ENCODE measurements at places on chromosomes 3 and 15.

GRCh38 chr3:53837331-53837730 lies 8.9 kb downstream of the CHDH start:
- no peak for DNase-seq

DNA sequence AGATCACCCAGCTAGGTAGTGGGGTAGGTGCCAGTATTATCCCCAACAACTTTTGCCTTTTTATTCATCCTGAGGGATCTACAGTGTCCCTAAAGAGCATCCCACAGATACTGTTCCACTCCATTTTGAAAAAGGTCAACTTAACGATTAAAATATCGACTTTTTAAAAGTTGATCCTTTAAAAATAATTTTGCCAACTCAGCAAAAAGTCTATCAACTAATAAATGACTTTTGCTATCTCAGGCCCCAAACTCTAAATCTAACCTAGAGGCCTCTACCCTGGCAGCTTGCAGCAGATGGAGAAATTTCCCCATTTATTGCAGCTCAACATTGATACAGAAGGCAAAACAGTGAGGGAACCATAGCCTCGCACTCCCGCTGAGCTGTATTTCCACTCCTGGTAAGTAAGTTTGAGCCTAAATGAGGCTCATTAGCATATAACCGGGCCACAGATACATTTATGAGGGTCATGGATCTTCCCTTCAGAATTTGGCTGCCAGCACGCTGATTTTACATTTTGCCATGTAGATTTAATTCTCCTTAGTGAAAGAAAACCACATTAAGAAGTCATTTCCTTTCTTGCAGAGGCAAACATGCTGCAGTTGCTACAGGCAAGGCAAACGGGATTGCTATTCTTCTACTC lies 704.1 kb upstream of the CFAP20DC start:
- no peak for DNase-seq

- no peak for DNase-seq
Observed at GRCh38 chr3:70774641-70775040, 462.2 kb upstream of the MDFIC2 start.

- no peak for DNase-seq
Observed at GRCh38 chr3:167835953-167836352, 100.4 kb downstream of the SERPINI1 start.

DNA sequence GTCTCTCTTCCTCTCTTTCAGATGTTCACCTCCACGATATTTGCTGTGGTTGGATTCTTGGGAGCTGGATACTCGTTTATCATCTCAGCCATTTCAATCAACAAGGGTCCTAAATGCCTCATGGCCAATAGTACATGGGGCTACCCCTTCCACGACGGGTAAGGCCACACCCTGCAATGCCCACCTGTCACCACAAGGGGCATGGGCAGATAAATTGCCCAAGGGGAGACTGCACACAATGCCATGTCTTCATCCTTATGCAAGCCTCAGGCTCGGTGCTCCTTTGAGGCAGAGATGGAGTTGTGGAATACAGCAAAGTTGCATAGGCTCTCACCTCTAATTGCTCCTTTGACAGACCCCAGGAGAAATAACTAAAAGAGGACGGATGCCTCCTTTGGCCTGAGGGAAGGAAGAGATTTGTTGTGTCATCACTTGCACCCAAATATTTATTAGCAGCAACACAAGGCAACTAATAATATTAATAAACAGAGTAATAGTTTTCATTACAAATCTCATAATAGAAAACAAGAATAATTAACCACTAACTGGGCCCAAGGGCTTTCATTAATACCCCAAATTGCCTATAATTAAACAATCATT lies 13.2 kb downstream of the TM4SF4 start:
- no peak for DNase-seq

Data from hematopoietic multipotent progenitor cell treated with erythropoietin and hydrocortisone succinate and interleukin-3 and kit ligand, for 17 days (in vitro differentiated cells).